ENCODE measurements at places on chromosomes 11 and 22. TPM values are rescaled to one million over a fixed set of nuclear protein-coding genes. Genes with fewer than 3 reads are reported as not detected.

DNA sequence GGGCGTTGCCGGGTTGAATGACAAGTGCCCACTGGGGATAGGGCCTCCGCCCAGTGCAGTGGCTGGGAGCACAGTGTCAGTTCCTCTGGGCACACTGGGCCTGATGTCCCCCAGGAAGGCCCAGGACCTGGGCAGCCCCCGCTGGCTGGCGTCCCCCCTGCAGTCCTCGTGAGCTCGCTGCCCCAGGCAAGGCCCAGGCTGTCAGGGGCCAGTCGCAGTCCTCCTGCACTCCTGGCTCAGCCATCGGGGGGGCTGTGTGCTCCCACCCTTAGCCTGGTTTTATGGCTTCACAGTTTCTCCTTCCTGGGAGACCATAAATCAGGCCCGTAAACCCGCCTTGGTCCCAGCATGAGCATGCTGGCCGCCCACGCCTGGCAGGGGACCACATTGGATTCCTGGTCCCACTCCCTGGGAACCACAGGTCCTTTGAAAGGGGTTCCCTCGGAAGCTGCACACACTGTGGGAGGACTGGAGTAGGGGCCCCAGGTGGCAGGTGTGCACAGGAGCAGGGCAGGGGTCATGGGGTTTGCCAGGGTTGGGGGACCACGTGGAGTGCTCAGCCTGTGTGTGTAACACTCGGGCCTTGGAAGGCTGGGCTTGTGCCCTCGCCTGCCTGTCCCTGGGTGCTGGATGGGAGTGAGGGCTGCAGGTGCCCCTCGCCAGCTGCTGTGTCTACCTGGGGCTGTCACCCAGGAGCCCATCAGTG, 113.6 kb downstream of the KCNQ1OT1 start:
- peak; percentile 39 for DNase-seq

DNA sequence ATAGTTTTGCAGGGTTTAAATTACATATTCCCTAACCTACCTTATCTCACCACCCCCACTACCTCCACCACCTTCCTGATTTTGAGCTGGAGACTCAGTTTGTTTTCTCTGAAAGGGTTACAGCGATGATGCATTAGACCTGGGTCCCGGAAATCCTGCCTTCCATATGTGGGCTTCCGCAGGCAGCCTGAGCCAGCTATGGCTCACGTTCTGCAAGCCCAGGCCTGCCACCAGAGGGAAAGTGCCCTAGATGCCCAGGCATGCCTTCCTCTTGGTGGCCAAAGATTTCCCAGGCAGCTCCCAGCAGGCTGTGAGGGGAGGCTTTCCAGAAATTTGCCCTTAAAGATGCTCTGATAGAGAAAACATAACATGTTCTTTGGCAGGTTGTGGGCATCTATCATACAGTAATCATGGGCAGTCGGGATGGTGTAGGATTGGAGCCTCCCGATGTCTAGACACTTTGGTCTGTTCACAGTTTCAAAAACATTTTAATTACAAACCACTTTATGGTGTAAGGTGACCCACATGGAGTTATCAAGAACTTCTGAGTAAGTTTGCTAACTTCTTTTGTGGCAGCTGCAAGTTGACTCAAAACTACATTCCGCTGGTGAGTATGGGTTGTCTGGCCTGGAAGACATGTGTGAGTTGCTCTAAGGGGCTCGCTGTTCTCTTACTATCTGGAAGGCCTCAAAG, 79.3 kb downstream of the MICAL2 start:
- no peak for DNase-seq

CEND1 gene
- total RNA-seq: 0.14 TPM

- DNase-seq: no peak
Observed at GRCh38 chr11:117281159-117281558, 10.0 kb upstream of the BACE1-AS start.

DNA sequence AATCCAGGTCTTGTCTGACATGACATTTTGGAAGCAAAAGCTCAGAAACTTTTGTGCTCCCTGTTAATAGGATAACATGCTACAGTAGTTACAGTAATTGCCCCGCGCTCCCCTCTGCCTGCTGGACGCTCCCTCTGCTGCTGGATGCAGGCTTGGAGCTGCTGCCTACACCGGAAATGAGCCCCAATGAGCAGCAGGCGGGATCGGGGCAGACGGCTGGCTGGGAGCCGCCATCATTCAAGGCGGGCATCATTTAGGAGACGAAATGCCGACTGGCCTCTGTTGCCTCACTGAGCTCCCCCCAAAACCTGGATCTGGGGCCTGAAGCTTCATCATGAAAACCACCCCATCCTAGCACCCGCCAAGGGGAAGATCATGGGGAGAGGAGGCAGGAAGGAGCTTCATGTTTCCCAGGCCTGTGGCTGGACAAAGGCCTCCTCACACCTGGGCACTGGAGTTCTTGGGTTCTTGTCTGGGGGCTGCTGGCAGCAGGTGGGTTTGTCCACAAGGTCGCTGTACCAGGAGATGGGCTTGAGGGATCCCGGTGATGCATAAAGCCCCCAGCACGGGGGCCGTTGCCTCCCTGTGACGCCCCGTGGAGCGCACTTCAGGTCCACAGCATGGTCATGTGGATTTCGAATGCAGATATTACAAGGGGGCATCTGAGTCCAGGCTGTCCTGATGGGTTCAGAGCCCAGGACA, 664.3 kb downstream of the BRD1 start:
- no peak for DNase-seq

DNA sequence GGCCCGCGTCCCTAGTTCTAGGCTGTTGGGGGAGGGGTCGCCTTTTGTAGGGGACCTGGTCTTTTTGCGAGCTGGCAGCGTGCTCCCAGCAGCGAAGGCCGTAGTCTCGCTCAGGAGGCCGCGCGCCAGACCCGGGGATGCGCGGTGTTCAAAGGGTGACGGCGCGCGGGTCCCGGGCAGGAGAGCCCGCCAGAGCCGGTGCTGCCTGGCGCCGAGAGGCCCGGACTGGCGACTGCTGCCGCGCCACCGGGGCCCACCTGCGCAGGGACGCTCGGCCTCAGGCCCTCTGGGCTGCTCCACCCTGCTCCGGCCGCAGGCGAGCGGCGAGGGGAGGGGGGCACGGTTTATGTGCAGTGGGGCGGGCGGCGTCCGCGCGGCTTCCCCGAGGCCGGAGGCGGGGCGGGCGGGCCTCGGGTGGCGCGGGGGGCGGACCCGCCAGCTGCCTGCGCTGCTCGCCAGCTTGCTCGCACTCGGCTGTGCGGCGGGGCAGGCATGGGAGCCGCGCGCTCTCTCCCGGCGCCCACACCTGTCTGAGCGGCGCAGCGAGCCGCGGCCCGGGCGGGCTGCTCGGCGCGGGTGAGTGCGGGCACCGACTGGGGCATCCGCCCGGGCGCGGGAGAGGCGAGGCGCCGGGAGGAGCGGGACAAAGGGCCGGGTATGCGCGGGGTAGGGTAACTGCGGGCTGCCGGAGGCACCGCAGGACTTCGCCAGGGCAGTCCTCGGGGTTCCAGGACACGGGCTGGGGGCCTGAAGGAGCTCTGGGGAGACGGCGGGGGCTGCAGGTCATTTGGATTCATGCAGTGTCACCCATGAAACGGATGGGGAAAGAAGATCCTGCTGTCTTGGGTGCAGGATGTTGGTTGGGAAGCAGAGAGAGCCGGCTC, at the start of gene PRSS23:
Gene PRSS23 (plus strand): TSS at position 467 of the 884 bp plus-strand sequence. CDS start 7,102 bp downstream, outside the sequence.
- peak; percentile 93 for DNase-seq

GRCh38 chr11:128520888-128521681, 66.3 kb downstream of the ETS1 start:
- DNase-seq: no peak

DNA sequence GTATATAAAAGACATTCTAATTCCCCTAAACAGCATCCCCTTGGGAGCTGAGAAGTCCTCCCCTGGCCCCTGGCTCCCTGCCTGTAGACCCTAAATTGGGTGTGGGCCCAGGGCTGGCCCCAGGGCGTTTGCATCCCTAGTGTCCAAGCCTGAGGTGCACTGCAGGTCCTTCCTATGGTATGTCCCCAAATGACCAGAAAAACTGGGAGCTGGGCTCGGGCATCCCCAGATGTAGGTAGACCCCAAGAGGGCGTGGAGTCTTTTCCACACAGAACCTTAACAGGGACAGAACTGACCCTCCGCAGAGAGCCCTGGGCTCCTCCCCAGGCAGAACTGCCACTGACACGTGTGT, 782 bp upstream of the OSBPL5 start:
- DNase-seq: peak; percentile 52

- DNase-seq: no peak
Observed at GRCh38 chr22:42604403-42604802, 10.3 kb downstream of the POLDIP3 start.

DNA sequence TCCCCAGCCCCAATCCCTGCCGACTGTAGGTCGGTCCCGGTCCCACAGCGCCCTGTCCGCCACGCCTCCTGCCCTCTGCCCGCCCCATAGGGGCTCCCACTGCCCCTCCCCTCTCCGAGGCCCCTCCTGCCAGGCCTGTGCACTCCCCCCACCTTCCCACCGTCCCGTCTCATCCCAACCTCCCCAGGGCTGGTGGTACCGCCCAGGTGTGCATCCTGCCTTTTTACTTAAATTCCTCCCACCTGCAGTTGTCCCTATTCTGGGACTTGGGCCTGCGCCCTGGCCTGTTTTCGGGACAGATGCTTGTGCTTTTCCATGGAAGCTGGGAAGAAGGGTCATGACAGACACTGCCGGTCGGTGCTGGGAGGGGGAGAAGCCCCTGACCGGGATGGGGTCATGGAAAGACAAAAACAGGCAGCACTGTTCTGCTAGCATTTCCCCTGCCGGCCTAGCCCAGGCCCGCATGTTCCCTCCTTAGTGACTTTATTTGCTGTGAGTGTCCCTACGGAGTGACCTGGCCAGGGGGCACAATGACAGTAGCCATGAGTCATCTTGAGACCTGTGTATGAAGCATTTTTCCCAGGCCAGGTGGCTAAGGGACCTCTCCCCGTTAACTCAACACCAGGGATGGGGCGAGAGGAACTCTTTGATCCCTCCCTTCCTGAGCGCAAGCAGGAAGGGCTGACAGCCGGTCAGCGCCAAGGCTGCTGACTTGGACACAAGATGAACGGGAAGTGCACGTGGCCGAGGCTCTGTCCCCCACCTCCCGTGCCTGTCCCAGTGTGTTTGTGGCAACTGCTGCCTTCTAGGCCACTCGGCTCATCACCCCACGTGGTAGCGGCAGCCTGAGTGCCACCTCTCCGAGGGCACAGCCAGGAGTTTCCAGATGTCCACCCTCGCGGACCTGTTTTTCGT, 7.1 kb downstream of the TBX1 start:
- DNase-seq: peak; percentile 95

DNA sequence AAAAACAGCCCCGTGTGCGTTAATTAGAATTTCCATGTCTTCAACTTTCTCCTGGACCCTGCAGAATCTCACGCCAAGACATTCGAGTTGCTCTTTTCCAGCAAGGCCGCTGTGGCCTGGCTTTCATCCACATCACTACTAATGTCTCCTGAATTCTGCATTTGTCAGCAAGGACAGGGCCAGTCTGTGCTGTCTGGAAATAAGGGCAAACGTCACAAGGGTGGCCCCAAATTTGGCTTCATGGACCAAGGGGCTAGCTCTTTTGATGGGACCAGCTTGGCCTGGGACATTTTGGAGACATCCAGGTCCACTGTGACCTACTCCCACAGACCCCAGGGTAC, 33.4 kb downstream of the KCNQ1OT1 start:
- no peak for DNase-seq

SYT13 gene
- total RNA-seq: 6.1 TPM

DNA sequence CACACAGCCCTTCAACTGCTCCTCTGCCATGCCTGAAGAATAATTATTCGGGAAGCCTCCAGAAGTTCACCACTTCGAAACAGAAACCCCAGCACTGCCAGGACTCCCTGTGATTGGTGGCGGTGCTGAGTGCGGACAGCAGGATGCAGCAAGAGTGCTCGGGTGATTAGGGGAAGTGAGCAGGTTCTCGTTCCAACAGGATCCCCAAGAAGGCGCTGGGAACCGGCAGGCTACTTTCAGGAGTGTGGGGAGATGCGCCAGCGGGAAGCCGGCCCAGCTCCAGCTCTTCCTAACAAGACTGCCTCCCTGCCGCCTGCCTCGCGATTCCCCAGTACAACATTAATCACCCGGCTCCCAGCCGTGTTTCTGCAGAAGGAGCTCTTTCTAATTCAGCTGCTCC, 630.2 kb downstream of the BRD1 start:
- DNase-seq: peak; percentile 84

- peak; percentile 75 for DNase-seq
Observed at GRCh38 chr22:50074551-50075530, 10.4 kb downstream of the MLC1 start.

CTSF gene
- 5.1 TPM for total RNA-seq

OR2AG2 gene
- total RNA-seq: 0.07 TPM

CD6 gene
- not detected for total RNA-seq

DNA sequence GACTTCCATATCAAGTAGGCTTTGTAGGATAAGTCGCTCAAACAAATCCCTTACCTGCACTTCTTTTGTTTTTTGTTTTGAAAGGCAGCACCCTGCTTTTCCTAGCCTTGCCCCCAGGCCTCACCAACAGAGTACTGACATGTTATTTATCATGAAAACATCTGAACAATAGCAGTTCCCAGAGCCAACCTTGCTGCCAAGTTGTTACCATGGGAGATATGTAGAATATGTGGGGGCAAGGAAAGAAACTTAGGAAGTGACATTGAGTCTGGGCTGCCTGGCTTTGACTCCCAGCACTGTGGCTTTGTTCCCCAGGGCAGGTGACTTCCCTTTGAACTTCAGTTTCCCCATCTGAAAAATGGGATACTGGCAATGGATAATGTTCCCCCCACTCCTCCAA, 53.4 kb upstream of the CRYBB3 start:
- no peak for DNase-seq

DMC1 gene
- 20.4 TPM for total RNA-seq

DNA sequence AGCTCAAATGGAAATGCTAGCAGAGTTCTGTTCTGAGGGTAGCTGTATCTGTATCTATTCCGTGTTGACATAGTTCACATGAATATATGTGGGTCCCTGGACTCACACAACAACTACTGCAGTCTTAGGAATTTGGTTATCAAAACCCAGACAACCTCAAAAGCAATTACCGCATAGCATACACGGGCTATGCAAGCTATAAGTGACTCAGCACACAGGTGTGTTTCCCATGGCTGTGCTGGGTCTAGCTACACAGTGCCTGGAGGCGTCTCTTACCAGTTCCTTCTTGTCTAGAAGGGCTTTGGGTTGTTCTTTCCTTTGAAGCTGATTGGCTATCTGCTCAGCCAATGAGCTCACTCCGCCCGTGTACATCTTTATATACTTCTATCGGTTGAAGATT, 98.2 kb upstream of the BID start:
- DNase-seq: no peak

- no peak for DNase-seq
Observed at GRCh38 chr11:80980227-80980626, 1539.4 kb upstream of the TENM4 start.

DNA sequence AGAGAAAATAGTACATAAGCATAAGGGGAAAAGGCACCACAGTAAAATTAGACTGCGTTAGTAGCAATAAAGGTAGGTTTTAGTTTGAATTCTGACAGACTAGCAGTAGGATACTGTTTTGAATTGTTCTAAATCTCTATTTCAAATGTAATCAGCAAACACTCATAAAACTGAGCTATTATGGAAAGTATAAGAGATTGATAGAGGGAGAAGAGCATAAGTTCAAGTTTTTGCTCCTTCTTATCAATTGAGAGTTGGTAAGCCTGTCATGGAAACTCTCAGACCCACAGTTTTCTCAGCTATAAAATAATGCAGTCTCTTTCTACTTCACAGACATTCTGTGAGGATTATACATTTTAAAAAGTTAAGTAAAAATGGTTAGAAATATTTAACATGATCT, 840.2 kb upstream of the CNTN5 start:
- DNase-seq: no peak

All from H7 (cell line).